Stimulated activated CD4-positive, alpha-beta T cell treated with anti-CD3 and anti-CD28 coated beads, Interleukin-1b, Interleukin-23, amount 100 ng/mL, for 1 hour (primary cell): ENCODE measurements at places on chromosomes 6 and 20.
A peak's percentile ranks its signal among the peaks of the same experiment; 100 is the strongest.

- DNase-seq, result no peak
These were observed 31.5 kb downstream of the POM121L2 start for GRCh38 chr6:27280540-27281000.

DNA sequence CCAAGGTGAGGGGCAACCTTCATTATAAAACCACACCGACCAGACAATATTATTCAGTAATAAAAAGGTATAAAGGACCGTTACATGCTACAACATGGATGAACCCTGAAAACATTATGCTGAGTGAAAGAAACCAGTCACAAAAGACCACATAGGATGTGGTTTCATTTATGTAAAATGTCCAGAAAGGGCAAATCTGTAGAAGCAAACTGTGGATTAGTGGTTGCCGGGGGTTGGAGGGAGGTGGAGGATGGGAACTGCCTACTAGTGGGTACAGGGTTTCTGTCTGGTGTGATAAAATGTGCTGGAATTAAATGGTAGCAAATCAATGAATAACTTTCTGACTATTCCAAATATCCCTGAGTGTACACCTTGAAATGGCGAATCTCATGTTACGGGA, 10.2 kb upstream of the PRND start:
- DNase-seq, result no peak

GRCh38 chr6:12084681-12085080, 72.6 kb downstream of the HIVEP1 start:
- no peak for DNase-seq

- DNase-seq, result no peak
These were observed 9.5 kb upstream of the CDC5L start for GRCh38 chr6:44377971-44378370.

GRCh38 chr6:139882234-139882633, 507.8 kb upstream of the CITED2 start:
- DNase-seq, result no peak

DNA sequence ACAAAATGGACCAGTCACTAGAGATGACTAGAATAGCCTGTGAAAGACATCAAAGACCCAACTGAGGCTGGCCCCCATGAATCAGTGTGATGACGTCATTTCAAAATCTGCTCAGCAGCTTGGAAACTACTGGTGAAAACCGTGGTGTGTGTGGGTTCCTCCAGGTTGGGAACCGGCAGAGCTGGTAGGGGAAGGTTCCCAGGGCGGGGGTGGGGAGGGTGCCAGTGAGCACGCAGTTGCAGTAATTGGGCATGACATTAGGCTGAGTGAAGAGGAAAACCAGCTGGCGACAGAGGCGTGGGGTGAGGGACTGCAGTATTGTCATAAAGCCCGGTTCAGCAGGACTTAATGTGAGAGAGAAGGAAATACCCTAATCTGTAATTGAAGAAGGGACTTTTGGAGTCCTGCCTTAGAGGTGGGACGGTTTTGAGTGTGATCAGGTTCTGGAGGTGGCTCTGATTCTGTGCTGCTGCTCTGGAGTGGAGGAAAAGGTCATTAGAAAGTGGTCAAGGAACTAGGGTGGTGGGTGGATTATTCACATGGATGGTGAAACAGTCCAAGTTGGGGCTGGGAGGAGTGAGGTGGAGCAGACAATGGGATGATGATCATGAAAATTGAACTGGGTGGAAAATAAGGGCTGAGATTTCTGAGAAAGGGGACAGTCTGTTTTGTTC, 52.0 kb upstream of the MTHFD1L start:
- DNase-seq, result peak; percentile 3

DNA sequence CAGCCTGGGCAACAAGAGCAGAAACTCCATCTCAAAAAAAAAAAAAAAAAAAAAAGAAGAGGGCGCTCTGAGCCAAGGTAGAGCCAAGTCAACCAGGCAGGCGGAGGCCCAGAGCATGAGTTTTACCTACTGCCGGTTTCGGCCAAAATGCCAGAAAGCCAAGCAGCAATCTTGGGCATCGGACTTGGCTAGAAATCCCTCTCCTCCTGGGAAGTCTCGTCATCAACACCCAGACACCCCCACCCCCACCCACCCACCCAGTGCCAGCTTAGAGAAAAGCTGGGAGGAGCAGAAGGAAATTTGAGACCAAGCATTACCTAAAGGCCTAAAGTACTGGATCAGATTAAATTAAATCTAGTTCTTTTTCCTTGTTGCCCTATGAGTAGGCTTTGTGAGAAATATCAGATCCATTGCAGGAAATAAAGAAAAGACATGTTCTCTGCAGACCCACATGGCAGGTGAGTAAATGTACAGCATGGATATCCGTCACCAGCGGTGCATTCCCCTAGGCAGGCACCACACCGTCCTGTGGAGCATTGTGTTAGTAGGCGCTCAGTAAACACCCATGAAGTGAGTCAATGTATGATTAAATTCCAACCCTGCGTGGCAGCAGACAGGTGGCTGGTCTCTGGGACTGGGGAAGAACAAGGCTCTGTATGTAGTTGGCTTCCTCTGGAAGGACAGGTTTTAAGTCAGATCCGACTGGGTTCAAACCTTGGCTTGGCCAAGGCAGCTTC, 21.0 kb downstream of the RIPOR3 start:
- no peak for DNase-seq

GRCh38 chr20:62486484-62486883, 10.7 kb upstream of the GATA5 start:
- DNase-seq, result no peak
